ENCODE measurements at places on chromosomes 11 and 22. TPM values are rescaled to one million over a fixed set of nuclear protein-coding genes. Genes with fewer than 3 reads are reported as not detected.

The ANKK1 gene
- 0.12 TPM for total RNA-seq

The TTLL1 gene
- total RNA-seq = 18.8 TPM

The ISX gene
- not detected for total RNA-seq

The TP53I11 gene
- 296 TPM for total RNA-seq

The OR8G1 gene
- total RNA-seq = not detected

The OR8D4 gene
- not detected for total RNA-seq

The POU2AF1 gene
- total RNA-seq = not detected

The OR6T1 gene
- not detected for total RNA-seq

The PATE4 gene
- total RNA-seq = not detected

The ANGPTL5 gene
- total RNA-seq = not detected

The ACTN3 gene
- total RNA-seq = not detected

The C11orf91 gene
- total RNA-seq = 2.0 TPM

GRCh38 chr11:122578171-122578825 lies 77.2 kb upstream of the UBASH3B start:
- no peak for DNase-seq

- no peak for DNase-seq
Observed at GRCh38 chr11:6671991-6672390, 11.1 kb downstream of the MRPL17 start.

GRCh38 chr11:125180413-125181305 lies 16.1 kb downstream of the PKNOX2 start:
- DNase-seq = no peak

DNA sequence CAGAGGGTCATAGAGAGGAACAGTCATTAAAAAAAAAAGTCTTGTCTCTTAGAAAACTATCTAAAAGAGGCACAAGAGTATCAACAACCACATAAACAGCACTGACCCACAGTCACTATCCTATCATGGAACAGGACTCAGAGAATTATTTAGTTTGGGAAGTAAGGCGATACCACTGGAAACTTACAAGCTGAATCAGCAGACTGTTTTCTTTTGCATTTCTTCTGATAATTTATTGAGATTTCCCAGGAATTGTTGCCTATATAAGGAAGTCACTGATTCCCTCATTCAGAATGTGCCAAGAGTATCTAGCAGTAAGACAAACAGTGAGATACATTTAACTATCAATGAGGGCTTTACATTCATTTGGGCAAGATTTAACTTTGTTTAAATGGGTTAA lies 304.1 kb downstream of the GUCY1A2 start:
- no peak for DNase-seq

DNA sequence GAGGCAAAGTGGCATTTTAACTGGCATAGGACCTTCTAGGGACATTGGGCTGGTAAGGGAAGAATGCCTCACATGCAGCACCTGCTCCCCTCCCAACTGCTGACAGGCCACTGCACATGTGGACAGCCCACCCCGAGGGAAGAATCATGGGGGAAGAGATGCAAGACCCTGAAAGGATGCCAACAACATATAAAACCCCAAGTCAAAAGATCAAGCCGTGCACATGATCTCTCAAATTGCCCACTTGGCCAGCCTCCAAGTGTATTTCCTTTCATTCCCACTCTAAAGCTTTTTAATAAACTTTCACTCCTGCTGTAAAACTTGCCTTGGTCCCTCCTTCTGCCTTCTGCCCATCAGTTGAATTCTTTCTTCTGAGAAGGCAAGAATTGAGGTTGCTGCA lies 947.8 kb upstream of the CCDC90B start:
- DNase-seq = no peak

GRCh38 chr11:19445771-19446170 lies 205.0 kb upstream of the E2F8 start:
- no peak for DNase-seq

DNA sequence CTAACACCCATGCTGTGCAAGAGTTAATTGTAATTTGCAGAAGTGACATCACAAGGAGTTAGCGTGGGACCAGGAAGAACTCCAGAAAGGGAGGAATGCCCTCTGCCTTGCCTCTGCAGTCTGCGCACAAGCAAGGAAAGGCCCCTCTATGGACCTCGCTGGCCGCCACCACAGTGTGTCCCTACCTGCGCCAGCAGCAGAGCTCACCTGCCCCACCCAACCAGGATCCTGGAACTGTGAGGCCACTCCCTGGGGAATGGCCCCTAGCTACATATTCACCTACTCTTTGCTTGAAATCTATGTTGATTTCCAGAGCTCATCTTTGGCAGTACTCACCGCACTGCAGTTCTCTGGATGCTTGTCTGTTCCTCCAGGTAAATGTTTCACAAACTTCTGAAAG lies 72.0 kb upstream of the MTNR1B start:
- DNase-seq = no peak

DNA sequence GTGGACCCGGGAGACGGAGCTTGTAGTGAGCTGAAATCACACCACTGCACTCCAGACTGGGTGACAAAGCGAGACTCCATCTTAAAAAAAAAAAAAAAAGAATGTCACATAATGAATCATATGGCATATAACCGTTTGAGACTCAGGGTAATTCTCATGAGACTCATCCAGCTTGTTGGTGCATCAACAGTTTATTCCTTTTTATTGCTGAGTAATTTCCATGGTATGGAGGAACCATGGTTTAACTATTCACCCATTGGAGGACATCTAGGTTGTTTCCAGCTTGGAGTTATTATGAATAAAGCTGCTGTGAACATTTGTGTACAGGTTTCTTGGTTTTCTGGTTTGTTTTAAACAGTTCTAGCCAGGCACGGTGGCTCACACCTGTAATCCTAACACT lies 25.3 kb downstream of the PPARA start:
- DNase-seq = no peak

DNA sequence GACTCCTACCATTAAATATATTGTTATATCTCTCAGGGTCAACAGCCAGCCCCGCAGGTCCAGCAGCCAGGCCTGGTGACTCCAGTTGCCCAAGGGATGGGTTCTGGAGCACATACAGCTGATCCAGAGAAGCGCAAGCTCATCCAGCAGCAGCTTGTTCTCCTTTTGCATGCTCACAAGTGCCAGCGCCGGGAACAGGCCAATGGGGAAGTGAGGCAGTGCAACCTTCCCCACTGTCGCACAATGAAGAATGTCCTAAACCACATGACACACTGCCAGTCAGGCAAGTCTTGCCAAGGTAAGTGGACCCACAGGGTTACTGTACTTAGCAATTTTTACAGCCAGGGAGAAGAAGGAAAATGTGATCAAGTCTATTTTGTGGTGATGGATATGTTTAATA lies 35.1 kb downstream of the EP300 start:
- DNase-seq = no peak

DNA sequence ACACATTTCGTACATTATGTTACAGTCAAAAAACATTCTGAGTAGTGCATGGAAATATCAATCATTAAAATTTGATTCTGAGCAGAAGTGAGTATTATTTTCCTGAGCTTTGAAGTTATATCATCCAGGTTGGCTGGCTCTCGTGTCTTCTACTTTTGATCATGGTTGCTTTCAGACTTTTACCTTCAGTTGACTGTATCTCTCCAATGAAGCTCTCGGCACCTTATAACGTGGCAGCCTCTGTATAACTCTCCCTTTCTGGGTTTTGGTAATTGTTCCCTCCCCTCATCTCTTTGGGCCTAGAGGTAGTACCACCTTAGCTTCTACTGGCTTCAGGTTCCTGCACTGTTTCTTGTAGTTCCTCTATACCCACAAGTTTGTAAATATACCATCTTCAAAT lies 12.2 kb downstream of the SFI1 start:
- DNase-seq = no peak

DNA sequence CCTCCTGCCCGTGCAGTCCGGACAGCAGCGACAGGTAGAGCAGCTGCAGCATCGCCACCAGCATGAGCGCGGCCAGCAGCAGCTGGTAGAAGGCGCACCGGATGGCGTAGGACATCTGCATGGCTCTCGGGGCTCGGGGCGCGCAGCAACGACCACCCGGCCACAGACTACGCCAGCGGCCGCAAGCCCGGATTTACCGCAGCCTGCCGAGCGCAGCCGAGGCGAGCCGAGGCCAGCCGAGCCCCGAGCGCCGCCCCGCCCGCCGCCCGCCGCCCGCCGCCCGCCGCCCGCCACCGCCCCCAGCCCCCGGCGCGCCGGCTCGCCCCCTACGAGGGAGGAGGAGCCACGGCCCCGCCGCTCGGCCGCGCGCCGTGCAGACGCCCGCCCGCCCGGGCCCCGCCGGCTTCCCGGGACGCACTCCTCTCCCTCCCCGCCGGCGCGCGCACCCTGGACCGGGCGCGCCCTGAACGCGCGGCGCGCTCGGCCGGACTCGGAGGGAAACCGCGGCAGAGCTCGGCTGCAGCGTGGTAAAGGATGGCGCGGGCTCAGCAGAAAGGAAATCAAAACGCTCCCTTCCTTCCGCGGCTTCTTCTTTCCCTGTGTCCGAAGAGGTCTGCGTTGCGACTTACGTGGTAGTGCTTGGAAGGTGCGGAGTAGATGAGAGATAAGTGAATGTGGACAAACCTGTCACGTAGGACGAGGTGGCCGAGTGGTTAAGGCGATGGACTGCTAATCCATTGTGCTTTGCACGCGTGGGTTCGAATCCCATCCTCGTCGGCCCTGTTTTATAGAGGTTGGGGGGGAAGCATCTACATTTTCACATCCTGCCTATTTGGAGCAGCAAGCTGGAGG lies at the start of gene B4GAT1:
TSS of gene B4GAT1 (minus strand) at position 205 of the 852 bp plus-strand sequence. CDS start at position 121, 84 bp downstream.
- DNase-seq = peak; percentile 82

DNA sequence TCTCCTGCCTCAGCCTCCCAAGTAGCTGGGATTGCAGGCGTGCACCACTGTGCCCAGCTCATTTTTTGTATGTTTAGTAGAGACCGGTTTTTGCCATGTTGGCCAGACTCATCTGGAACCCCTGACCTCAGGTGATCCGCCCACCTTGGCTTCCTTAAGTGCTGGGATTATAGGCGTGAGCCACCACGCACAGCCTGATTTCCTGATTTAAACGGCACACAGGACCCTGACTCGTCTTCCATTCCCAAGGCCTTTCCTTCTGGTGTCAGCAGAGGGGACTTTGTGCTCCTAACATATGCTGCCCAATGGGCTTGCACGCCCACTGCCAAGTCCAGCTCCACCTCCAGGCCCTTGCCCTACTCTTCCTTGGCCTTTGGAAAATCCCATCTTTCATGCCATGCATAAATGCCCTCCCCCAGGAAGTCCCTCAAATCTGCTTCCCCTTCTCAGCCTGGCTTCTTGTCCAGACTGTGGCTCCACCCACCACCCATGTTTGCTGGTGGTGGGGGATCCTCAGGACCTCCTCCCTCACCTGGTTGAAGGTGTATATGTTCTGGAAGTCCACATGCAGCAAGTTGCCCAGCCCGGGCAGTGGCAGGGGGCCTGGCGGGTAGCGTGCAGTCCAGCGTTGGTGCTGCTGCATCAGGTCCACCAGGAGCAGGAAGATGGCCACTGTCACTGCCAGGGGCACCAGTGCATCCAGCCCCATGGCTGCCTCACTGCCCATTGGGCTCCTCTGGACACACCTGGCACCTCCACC lies 23.9 kb upstream of the CYP2D6 start:
- DNase-seq = no peak

GRCh38 chr11:59770319-59770718 lies 15.1 kb downstream of the STX3 start:
- DNase-seq = no peak

GRCh38 chr11:60367009-60367408 lies 11.3 kb upstream of the MS4A7 start:
- no peak for DNase-seq

DNA sequence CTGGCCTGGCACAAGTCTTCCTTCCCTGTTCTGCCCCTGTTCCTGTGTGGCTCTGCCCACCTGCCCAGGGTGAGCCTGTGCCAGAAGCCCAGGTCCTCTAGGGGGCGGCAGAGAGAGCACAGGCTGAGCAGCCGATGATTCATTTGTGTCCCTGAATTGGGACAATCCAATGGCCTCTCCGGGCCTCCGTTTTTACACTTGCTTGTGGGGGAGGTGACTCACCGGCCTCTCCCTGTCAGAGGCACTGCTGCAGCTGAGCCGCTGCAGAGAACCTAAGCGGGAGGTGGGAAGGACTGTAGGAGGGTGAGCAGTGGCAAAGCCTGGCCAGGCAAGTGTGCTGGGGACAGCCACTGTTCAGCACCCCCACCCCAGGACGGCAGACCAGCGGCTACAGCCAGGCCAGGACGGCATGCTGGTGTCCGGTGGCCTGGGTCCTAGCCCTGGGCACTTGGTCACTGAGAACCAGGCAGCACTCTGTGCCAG lies 65.2 kb upstream of the LMO1 start:
- peak; percentile 27 for DNase-seq

DNA sequence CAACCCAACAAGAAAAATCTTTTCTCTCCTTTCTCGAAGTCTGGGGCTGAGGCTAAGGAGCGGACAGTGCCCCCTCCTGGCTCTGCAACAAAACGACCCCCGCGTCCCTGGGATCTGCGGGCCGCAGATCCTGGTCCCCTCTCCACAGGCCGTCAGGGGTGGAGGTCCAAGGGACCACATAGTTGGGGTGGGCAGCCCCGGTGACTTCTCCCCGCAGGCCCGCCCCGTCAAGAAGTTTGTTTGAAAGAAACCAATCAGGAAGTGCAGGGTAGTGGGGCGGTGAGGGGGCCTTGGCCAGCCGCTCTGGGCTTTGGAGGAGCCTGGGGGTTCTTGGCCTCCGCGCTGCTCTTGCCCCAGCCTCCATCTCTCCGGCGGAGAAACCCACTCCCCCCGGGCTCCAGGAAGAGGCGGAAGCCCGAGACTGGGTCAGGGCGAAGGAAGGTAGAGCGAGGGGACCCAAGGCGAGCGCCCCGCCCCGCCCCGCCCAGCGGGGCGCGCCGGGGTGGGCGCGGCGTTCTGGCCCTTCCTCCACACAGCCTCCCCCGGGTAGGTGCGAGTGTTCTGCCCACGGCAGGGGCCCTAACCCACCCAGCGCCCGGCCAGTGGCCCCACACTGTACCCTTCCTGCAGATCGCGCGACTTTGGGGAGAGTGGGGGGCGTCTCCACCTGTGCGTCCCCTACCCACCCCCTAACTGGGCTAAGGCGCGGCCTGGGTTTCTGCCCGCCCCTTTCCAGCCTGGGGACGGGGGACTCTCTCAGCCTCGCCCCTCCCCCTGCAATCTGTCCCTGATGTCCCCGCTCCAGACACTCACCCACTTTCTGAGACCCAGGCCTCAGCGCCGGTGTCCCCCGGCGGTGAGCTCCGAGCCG lies 1.3 kb downstream of the TP53I11 start:
- no peak for DNase-seq

- no peak for DNase-seq
Observed at GRCh38 chr22:17199003-17199731, 20.1 kb downstream of the ADA2 start.

DNA sequence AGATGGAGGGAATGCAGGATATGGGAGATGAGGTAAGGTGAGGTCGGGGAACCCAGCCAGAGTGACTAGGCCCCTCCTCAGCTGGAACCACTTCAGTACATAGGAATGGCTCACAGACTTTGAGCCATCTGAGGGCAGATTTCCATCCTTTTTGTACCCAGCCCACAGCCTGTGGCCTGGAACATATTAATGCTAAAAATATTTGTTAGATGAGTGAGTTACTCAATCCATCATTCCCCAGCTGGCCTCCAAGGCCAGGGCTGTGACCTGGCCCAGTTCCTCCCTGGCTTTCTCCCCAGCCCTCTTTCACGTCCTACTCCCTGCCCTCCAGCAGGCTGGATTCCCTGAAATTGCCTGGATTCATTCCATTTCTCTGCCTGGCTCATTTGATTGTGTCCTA lies 57.2 kb upstream of the PRDM11 start:
- no peak for DNase-seq

- no peak for DNase-seq
Observed at GRCh38 chr11:87019613-87020271, 18.0 kb upstream of the TMEM135 start.

- DNase-seq = no peak
Observed at GRCh38 chr22:21834869-21835268, 32.6 kb downstream of the MAPK1 start.
